ENCODE measurements at places on chromosomes 3 and 15.

DNA sequence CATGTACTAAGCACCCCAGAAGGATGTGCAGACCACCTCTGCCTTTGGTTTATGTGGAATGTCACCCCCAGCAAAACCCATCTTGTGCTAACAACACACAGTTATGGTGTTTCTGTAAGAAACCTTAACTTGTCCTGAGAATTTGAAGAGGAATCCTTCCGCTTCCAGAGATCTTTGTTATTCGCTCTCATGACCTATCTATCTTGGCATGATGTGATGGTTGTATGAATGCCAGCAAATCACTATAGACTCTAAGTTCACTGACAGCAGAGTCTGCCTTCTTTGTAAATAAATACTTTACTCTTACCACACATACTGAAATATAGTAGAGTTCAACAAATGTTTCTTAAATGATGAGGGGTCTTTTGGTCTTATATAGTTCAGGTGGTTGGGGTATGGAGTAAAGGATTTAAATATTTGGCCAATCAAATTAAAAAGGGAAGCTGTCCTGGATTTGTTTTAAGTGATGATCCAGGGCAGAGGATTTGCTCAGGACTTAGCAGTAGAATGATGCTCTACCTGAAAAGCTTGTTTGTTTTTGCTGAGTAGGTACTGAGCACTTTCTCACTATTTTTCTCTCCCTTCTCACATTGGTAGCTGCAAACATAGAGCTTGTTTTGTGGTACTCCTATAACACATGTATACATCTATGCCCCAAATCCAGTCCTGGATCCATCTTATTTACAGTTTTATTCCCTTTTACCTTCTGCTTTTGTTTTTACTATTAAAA lies 27.9 kb upstream of the RTP1 start:
- no peak for DNase-seq

DNA sequence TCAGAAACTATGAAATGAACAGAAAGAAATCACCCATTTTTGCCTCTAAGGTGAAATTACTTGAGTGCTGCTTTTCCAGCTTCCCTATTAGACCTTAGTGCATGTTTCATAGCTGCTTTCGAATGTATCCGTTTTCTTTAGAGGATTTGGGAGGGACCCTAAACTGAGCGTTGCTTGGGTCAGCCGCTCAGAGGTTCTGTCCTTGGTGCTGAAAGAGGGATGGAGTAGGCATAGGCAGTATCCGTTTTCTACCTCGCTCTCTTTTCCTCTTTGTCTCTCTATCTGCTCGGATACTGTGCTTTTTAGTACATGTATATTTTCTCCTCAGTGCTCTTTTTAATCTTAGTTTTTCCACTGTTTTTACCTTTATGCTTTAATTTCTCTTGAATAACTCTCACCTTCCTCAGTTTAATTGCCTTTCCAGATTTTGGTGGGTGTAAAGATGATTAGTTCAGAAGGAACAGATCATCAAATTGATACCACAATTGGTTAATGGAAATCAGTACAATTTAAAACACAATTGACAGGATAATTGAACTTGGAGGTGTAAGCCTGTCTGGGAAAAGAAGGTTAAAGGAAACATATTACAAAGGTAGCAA lies at the start of gene DRD3:
Gene DRD3 (minus strand): TSS at position 283 of the 599 bp plus-strand sequence. CDS start 7,060 bp downstream, outside the sequence.
- no peak for DNase-seq

DNA sequence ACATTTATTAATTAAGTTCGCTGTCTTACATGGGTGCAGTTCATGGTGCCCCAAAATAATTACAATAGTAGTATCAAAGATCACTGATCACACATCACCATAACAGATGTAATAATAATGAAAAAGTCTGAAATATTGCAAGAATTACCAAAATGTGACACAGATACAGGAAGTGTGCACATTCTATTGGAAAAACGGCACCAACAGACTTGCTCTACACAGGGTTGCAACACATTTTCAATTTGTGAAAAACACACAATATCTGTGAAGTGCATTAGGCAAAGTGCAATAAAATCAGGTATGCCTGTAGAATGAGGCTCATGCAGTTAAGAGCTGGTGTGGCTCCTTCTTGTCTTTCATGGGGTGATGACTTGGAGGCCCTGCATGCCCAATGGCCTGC lies 265.8 kb downstream of the RPLP1 start:
- no peak for DNase-seq

GRCh38 chr3:127959873-127960272 lies 44.8 kb downstream of the KBTBD12 start:
- no peak for DNase-seq

DNA sequence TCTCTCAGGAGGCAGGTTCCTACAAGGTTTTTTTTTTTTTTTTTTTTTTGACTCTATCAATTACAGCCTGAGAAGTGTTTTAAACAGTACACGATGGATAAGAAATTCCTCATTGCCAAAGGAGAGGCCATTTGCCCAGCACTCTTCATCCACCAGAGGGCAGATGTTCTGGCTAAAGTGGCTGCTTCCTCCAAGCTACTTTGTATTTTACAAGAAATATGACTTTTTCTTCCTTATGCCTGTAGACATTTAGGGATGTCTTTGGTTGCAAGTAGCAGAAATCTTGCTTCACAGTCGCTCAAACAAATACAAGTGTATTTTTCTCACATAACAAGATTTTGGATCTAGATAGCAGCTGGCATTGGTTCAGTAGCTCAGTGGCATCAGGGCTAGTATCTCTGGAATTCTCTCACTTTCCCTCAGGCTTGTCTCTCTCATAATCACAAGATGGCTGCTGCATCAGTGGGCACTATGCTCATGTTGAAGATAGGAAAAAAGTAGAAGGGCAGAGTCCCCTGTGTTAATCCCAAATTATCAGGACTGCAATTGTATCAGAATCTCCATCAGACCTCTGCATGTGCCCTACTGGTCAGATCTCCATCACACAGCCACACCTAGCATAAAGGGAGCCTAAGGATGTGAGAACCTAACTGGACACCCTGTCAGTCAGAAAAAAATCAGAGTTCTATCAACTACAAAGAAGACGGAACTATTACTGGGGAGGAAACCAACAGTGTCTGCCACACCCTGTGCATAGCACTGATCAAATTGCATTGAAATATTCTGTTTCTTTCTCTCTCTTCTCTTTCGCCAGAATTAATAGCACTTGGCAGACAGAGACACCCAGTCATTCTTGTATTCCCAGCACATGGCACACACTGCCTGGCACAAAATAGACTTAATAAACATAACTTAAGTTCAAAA lies 138.9 kb upstream of the COL8A1 start:
- no peak for DNase-seq

DNA sequence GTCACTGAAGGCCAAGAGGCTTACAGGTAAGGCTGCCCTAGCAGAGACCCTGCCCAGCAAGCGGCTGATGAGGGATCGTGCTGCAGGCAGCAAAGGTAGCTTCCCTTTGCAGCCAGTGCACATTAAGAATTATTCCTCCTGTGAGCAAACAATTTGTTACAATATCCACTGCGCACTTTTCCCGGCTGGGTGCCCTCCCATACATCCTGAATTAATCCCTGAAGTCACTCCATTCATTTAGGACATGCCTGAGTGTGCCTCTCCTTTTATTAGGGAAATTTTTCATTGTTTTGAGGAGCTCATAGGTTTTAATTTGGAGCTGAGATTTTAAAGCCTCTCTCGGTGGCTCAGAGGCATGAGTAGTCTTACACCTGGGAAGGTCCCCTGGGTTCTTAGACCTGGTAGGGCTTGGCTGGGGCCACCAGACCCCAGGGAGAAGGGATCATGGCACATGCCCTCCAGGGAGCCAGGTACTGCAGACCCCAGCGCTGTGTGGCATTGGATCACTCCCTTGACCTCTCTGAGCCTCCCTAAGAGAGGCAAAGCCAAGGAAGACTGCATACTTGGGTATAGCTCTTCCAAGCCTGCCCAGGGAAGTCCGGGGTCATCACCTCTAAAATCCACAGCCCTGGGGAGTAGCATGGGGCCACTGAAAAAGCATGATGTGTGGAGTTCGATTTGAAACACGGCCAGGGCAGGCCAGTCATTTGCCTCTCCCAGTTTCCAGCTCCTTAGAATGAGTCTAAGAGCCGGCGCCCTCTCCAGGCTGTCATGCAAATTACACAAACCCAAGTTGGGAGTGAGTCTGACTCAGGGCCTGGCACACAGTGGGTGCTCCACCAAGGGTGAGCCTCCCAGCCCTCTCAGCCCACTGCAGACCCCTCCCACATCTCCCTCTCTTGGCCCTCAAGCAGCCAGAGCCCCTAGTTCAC lies 151.9 kb upstream of the LINGO1 start:
- DNase-seq: no peak

GRCh38 chr3:29639578-29640290 lies 358.9 kb downstream of the RBMS3 start:
- no peak for DNase-seq

DNA sequence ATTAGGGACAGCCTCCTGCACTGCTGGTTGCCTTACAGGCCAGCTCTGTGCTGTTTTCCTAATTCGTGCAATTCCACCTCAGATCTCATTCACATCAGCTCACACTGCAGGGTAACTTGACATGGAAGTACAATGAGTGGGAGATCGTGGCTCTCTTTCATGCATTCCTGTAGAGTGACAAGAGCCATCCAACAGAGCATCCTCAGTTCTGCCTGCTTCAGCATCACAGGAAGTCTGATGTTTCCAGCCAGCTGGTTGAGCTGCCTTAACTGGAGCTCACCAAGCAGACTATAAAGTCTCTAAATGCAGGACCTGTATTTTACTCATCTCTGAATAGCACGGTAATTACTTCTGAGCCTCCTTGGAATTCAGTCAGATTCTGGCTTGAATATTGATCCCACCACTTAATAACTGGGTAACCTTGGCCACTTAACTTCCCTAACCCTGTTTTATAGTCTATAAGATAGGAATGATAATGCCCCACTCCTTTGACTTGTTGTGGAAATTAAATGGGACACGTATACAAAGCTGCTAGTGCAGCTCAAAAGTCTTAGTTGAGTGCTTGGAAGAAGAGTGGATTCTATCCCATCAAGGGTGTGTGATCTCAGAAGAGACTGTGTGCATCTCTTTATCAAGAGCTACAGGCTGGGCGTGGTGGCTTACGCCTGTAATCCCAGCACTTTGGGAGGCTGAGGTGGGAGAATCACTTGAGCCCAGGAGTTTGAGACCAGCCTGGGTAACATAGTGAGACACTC lies 1.4 kb upstream of the DIS3L start:
- DNase-seq: no peak

GRCh38 chr15:32901995-32902394 lies 184.2 kb downstream of the GREM1 start:
- DNase-seq: no peak
